NCI-H1417 (cell line): ENCODE measurements at places on chromosomes 12 and 14.
A peak's percentile ranks its signal among the peaks of the same experiment; 100 is the strongest.

DNA sequence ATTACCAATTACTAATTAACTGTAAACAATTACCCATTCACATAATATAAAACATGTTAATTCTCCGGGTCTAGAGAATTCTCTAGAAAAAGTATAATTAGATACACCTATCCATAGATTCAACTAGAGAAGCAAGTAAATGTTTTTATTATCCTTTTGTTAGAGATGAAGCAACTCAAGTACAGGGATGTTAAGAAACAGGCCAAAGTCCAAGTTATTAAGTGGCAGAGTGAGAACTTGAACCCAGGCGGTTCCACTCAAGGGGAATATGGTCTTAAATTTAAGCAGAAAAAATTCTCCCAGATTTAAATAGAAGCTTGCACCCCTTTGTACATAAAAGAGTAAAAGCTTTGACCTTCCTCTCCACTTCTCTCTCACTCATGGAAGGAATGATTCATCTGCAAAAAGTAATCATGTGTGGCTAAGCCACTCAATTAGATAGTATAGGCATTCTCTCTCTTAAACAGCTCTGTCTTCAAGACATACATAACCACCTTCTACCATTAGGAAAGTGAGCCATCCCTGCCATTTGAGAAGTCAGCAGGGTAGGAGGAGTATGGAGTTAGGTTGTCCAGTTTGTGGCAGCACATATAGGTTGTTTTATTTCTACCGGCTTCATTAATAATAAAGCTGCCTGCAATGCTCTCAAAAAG, 34.1 kb downstream of the ERGIC2 start:
- DNase-seq: no peak

- DNase-seq: no peak
These were observed 31.1 kb upstream of the NUBPL start for GRCh38 chr14:31530136-31530535.

DNA sequence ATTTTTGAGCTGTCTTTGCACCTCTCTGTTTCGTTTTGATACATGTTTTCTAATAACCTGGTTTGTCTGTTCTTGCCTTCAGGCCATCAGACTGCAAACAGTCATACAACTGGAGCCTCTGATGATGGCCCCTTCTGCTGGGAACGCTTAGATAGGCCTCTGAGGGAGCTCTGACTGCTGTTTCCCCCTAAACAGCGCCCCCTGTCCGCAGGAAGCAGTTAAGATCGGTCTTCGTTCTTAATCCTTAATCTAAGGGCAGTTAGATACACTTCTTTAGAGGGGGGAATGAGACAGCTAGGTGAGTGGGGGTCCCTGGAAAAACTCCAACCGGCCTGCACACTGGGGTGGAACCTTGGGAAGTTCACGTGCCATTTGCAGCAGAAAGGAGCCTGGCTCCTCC, 1338.8 kb upstream of the SEL1L start:
- no peak for DNase-seq

DNA sequence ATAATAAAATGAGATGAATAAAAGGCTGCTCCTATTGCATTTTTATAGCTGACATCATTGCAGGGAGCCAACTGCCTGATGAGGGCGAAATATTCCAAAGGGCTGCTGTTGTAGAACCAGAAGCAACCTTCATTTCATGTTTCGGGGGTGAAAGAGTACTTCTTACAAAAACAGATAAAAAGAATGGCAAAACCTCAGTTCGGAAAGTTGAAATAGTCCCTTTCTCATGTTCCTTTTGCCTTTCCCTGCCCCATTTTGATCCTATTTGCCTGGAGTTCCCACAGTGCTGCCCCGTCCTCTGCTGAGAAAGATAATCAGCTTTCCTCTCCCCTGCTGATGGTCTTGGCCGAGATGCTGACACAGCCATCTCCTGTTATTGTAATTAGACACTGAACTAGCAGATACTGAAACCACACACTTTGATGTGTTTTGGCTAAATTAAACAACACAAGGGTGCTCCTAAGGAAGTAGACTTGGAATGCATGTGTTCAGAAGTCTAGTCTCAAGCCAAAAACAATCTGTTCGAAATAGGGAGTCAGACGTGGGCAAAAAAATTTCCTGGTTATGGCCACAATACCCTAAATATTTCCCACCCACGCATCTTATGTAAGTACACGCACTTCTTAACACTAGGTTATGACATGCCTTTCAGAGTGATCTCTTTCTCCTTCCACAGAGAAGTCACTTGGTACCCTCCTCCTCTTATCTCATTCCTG, 117.2 kb downstream of the PPM1H start:
- no peak for DNase-seq

DNA sequence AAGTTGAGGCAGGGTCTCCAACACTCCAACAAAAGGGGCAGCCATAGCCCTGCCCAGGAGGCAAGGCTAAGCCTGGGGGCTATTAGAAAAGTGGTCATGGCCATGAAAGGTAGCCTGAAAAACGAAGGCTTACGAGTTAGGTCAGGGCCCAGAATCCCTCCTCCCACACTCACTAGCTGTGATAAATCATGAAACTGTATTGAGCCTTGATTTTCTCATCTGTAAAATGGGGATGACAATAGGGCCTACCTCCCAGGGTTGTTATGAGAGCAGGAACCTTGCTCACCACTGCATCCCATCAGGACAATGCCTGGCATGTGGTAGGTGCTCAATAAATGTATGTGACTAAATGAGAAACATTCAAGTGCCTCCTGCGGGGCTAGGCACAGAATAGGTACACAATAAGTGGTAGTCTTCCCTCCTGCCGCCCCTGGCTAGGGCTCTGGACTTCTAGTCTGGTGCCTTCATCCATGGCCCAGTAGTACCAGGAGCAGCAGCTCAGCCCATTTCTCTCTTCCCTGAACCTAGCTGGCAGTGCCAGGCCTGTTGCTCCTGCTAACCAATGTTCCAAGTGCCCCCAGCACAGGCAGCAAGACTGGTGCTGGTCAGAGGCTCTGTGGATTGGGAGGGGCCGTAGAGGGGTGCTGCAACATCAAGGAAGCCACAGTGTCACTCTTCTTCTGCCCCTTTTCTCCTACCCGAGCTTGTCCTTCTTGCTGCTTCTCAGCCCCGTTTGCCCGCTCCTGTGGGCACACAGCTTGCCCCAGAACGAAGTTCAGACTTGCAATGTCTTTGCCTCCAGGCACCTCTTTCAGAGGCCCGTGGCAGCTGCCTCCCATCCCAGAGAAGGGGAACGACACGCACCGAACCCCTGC, 7.8 kb downstream of the PGF start:
- no peak for DNase-seq

DNA sequence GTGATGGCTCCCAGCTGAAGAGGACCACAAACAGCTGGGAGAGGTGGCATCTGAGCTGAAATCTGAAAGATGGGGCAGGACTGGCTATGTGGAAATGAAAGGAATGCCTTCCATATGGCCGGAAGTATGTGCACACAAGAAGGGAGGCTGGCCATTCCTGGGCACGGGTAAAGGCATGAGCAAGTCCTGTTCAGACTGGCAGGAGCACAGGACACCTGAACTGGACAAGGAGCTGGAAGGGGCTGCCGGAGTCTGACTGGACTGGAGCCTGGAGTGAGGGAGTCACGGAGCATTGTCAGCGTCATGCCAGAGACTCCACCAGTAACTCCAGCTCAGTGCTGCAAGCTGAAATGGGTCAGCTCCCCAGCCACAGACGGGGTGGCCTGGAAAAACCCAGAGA, 11.9 kb upstream of the TC2N start:
- DNase-seq: no peak

DNA sequence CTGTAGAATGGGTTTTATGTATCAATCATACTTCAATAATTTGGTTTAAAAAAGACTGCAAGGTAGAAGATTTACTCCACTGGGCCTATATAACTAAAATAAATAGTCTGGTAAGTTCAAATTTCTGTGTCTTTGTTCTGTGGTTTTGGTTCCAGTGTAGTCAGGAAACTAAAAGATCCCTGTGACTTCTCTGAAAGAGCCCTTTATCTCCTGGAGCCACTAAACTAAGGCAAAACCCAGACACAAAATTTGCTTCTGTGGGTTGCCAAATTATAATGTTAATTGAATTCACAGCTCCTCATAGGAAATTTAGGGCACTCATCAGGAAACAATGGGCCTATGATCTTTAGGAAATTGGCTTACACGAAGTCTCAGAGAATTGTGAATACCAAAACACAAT, 1038.4 kb downstream of the GALC start:
- no peak for DNase-seq

DNA sequence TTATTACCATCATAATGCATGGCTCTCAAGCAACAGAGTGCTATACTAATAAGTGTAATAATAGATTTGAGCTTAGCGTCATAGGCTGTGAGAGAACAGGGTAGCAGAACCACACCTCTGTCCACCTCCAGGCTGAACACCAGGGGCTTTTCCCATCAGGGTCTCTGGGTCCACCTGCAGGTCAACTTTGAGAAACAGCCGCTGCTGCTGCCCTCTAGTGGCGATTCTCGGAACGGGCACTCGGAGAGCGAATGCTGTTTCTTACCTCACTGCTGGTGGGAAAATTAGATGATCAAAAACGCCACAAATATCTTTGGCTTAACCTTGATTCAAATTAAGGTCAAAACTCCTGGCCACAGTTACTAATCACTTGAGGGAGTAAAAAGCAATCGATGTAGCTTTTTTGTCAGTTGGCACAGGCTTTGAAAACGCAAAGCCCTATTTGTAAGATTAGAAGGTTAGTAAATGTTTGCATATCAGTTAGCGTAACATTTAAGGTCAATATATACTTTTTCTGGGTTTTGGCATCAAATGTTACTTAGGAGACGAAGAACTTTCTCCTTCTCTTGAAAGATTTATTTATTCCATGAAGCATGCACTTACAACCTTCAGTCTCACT, 127.9 kb upstream of the TMEM132D start:
- peak; percentile 39 for DNase-seq

- no peak for DNase-seq
These were observed 130.4 kb upstream of the NTF3 start for GRCh38 chr12:5301539-5301938.

- no peak for DNase-seq
These were observed 90.5 kb downstream of the GALNT9 start for GRCh38 chr12:132238884-132239283.

- no peak for DNase-seq
These were observed 158.8 kb downstream of the KCNH5 start for GRCh38 chr14:62886461-62886860.

DNA sequence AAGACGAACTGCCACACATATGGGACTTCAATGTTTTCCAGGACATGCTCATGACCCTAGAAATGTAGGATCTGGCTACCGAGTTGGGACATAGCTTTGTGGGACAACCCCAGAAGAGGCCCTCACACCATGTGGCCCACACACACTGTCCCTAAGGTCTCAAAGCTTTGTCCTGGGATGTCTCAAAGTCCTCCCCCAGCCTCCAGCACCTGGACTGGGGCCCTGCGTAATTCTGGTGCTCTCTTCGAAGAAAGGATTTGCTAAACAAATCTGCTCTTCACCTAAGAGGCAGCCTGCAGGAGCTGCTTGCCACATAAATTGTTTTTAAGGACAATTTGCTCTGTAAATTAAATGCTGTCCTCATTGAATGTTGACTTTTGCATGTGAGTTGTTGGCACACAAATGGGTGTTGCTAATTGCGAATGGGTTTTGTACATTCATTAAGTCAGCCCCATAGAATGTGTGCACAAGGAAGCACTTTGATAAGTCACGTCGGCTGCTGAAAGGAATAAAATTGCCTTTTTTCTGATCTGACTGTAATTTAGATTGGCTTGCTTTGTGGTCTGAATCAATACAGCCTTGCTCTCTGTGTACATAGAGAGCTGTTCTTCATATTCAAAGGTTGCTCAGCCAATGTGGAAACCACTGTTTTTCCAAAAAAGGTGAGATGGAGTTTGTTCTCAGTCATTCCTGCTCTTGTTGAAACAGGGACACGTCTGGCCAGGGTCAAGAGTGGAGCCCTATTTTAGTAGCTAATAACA, 161.6 kb upstream of the PWP1 start:
- peak; percentile 76 for DNase-seq

DNA sequence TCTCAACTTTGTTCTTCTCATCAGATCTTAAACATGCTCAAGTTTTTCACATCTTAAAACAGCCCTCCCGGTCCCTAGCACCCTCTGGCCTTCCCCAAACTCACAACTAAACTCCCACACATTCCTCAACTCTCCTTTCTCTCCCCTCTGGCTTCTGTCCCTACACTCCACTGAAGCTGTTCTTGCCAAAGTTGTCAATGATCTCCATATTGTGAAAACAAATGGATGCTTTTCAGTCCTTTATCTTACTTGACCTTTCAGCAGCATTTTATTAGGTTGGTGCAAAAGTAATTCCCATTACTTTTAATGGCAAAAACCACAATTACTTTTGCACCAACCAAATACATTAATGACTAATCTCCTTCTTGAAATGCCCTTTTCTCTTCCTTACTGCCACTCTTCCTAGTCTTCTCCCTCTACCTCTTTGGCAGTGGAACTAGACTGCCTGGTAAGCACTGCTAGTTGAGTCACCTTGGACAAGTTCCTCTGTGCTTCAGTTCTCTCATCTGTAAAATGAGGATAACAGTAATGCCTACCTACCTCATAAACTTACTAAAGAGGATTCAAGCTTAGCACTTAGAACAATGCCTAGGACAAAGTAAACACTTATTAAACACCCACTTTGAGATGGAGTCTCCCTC, 16.0 kb downstream of the CERS5 start:
- DNase-seq: no peak

DNA sequence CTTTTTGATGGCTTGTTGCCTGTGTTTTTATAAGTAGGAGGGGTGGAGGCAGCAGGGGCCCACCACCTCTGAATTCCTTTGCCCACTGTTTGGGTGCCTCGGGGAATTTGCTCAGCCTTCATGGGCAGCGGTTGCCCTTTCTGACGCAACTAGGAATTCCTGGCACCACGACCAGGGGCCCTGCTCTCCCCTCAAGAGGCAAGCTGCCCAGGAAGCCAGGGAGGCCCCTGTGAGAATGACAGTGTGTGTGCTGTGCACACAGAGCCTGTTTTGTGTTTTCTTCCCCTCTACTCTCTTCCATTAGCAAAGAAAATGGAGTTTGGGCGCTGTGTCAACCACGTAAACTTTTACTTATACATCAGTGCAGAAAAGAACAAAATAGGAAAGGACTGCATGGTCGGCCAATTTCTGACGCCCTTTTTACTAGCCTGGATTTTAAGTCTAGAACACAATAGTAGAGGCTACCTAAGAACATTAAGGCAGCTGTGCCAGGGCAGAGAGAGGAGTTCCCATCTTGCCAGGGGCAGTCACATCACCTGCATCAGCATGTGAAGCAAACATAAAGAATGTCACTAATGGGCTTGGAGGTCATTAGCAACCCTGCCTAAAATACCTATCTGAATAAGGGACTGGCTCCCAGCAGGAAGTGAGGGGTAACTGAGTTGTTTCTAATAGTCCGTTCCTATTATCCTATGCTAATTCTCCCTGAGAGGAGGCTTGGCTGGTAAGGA, 17.9 kb upstream of the PTGR2 start:
- DNase-seq: no peak

DNA sequence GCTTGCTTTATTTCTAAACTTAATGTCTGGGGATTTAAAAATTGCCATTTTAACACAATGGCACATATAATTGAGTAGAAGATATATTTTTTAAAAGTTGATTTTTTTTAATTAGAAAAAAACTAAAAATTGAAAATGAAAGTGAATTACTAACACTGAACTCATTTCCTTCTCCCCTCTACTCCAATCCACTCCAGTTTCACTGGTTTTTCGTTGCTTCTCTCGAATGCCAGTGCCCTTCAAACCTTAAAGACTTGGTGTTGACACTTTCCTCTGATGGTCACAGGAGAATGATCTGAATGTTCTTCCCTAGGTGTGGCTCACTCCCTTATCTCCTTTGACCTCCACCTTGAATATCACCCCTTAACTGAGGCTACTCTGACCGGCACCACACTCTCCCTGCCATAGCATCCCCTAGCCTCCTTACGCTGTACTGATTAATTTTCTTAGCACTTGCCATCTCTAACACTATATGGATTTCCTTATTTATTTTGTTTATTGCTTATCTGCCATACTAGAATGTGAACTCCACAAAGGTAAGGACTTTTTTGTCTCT, 107.1 kb downstream of the LIN7A start:
- no peak for DNase-seq
